ENCODE measurements at places on chromosomes 11 and 22.

DNA sequence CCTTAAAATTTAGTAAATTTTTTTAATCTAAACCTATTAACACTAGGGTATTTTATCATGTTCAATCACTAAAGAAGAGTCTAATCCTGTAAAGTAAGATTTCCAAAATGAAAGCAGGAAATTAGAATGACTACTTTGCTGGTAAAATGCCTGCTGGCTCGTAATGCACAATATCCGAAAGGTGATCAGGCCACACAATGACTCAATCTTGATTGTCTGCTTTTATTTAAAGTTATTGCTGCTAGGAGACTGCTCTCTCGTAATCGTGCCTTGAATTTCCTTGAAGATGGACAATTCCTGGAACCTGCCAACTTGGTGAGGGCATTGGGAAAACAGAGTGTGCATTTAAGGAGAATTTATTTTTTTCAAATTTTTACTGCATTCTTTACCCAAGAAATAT is 1786.5 kb upstream of the RAG2 start:
- H3K27ac ChIP-seq, result no peak overlapping the region
- H3K4me1 ChIP-seq, result no peaks in the 10 kb centered on the region
- DNase-seq, result no peak
- H3K27me3 ChIP-seq, result no peaks in the 10 kb centered on the region

DNA sequence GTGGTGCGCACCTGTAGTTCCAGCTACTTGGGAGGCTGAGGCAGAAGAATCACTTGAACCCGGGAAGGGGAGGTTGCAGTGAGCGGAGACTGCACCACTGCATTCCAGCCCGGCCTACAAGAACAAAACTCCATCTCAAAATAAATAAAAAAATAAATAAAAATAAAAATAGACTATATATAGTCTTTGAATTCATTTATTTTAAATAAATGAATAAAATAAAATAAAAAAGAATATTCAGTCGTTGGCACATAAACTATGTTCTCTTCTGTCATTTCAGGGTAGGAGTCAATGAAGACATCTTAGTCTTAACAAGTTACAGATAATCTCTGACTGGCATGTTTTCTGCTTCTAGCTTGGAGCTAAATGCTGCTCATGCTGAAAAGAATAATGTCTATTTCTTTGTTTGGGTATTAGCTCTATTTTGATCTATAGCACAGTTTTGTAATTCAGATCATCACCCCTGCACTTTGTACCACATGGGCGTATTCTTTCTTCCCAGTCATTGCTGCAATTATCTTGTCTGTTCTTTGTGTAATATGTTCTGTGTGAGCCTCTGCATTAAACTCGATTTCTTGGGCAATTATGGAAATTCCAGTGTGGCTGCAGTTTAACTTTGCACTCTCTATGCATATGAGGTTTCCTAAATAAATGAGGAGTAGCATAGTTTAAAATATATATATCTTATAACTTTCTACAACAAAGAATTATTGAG is 1.4 kb upstream of the MS4A14 start:
- H3K27ac ChIP-seq, result no peak overlapping the region
- no peaks in the 10 kb centered on the region for H3K27me3 ChIP-seq
- no peaks in the 10 kb centered on the region for H3K4me1 ChIP-seq
- no peak for DNase-seq
- H3K4me3 ChIP-seq, result no peak overlapping the region
- H3K36me3 ChIP-seq, result no peaks in the 10 kb centered on the region

DNA sequence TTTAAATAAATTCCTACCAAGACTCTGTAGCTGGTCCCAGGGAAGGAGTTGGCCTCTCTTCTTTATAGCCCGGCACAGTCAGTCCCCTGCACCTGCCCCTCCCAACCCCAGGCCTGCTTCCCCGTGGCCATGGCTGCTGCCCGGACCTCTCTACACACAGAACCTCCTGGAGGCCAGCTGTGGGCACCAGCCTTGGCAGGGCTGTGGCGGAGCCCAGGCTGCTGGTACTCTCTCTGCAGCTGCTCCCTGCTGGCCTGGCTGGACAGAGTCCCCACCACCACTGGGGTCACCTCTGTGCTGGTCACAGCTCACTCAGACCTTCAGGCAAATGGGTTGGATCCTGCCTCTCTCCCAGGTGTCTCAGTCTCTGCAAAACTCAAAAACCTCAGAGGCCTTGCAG is 69.3 kb downstream of the LRP5 start:
- H3K4me1 ChIP-seq, result peaks cover 73% of the 10 kb centered on the region
- H3K27me3 ChIP-seq, result no peaks in the 10 kb centered on the region
- peak overlapping the region; percentile 90 for H3K27ac ChIP-seq
- DNase-seq, result no peak
- peak overlapping the region; percentile 27 for H3K4me3 ChIP-seq
- H3K36me3 ChIP-seq, result no peaks in the 10 kb centered on the region

DNA sequence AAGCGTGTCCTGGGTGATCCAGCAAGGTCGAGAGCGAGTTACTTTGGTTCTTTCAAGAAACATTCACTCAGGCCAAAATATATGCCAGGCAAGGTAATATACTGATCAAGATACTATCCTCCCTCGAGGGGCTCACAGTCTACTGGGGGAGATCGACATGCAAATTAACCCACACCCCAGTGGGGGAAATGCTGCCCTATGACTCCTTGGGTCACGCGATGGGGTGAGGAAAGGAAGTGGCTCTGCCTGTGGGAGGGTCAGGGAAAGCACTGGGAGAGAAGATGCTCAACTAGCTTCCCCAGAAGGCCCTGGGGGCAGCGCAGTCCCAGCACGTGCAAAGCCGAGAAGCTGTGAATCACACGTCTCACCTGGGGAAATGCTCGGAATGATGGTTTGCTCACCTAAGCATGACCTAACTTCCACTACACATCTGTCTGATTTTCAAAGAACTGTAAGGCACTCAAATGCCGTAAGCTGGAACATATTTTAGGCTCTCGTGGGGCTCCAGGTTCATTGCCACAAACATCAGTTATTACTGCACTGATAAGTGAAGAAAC is 130.7 kb downstream of the RCN1 start:
- H3K27me3 ChIP-seq, result peaks cover 2% of the 10 kb centered on the region
- no peaks in the 10 kb centered on the region for H3K4me1 ChIP-seq

GRCh38 chr22:32323513-32324164 is 34.0 kb upstream of the RFPL3 start:
- no peak for DNase-seq
- no peak overlapping the region for H3K4me3 ChIP-seq
- no peaks in the 10 kb centered on the region for H3K4me1 ChIP-seq
- H3K36me3 ChIP-seq, result no peaks in the 10 kb centered on the region

DNA sequence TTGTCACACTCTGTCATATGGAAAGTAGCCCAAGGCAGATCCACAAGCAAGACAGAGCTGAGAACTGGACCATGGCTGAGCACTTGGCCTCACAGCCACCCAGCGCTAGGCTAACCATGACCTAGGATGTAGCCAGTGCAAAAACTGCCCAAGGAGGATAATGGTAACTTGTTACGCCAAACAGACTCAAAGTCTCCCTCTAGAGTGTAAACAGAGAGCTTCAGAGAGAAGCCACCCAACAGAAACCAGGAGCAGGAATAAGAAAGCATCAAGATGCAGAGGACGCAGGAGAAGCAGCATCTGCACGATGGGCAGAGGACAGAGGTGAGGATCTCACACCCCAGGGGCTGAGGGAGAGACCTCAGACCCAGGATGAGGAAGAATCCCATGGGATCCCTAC is 97.9 kb downstream of the RCN1 start:
- H3K36me3 ChIP-seq, result no peaks in the 10 kb centered on the region
- DNase-seq, result no peak
- no peak overlapping the region for H3K27ac ChIP-seq
- no peak overlapping the region for H3K4me3 ChIP-seq
- H3K4me1 ChIP-seq, result no peaks in the 10 kb centered on the region
- peaks cover 20% of the 10 kb centered on the region for H3K27me3 ChIP-seq

GRCh38 chr22:37121887-37122591 is 12.5 kb upstream of the TMPRSS6 start:
- H3K36me3 ChIP-seq, result no peaks in the 10 kb centered on the region
- H3K27me3 ChIP-seq, result no peaks in the 10 kb centered on the region
- H3K4me1 ChIP-seq, result no peaks in the 10 kb centered on the region
- no peak overlapping the region for H3K27ac ChIP-seq

GRCh38 chr11:96188243-96189006 is 154.6 kb downstream of the MAML2 start:
- no peaks in the 10 kb centered on the region for H3K27me3 ChIP-seq
- no peaks in the 10 kb centered on the region for H3K36me3 ChIP-seq
- no peak overlapping the region for H3K27ac ChIP-seq
- DNase-seq, result no peak

DNA sequence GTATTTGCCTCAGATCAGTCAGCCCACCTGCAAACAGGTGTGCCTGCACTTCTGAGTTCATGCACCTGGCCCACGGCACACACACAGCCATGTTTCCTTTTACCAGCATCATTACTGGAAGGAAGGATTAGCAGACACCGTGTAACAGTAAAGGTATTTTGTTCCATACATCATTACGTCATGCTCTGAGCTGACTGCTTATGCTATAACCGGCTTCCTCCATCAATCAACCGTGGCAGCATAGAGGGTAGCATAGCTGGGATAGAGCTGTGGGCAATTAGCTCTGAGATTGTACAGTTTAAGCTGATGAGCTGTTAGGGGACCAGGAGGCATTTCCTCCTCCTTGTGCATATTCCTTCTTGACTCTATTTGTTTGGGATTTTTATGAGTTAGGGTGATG is 102.4 kb downstream of the ME3 start:
- no peak overlapping the region for H3K4me3 ChIP-seq
- peak overlapping the region; percentile 58 for H3K27ac ChIP-seq
- no peak for DNase-seq
- no peaks in the 10 kb centered on the region for H3K36me3 ChIP-seq

DNA sequence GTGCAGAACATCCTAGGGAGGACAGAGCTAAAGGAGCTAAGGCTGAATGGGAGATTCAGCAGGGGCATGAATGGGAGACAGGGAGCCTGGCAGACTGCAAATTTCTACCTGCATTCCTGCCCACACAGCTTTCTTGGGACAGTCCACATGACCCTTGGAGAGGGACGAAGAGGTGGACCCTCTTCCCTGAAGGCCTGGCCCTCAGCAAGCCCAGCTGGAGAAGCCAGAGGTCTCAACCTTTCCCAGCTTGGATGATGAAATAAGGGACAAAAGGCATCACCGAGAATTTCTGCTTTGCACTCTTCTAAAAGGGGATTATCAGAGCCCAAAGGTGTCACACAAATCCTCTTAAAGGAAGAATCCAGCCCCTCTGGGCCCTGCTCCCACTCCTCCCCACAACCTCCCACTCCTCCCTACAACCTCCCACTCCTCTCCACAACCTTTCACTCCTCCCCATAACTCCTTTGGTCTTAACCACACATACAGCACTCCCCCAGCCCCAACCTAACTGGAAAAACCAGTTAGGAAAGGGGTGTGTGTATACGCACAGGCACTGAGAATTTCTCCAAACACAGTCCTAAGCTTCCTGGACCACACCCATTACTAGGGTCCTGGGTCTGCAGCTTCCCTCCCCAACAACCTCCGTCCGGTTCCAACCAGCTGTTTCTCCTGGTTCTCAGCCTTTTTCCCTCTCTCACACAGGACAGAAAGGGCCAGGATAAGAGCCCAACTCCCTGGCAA is 38.4 kb downstream of the RPL27A start:
- no peaks in the 10 kb centered on the region for H3K27me3 ChIP-seq
- no peak overlapping the region for H3K4me3 ChIP-seq
- H3K27ac ChIP-seq, result no peak overlapping the region

DNA sequence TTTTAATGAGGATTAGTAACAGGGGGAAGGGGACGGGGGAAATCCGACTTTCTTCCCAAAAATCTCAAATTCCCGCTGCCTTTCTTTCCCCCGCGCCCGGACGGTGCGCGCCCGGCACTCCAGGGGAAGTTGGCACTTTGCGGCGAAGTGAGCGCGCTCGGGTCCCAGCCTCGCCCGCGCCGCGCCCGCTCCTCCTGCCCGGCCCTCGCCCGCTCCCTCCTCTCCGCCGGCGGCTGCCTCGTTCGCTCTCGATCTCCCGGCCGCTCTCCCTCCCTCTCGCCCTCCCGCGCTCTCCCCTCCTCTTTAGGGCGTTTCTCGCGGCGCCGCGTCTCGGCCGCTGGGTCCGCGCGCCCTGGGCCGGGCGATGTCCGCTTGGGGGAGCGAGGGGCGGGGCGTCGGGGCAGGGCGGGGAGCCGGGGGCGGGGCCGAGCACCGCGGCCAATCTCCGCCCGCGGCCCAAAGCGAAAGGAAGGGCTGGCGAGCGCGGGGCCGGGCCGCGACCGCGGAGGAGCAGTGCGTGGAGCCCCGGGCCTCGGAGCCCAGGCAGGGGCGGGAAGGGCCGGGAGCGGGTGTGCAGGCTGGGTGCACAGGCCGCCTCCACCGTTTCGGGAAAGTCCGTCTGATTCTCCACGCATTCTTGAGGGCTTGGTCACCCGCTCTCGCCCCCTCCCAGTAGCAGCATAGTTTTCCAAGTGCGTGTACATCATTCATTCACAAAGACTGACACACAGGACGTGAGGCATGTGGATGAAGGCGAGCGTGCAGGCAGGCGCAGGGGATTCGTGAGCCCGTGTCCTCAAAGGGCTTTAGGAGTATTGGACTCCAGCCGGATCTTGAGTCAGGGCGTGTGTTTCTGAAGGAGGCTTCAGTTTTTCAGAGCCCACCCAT is 65.1 kb downstream of the ETS1 start:
- H3K36me3 ChIP-seq, result no peaks in the 10 kb centered on the region
- no peaks in the 10 kb centered on the region for H3K27me3 ChIP-seq
- H3K4me3 ChIP-seq, result peak overlapping the region; percentile 82
- H3K4me1 ChIP-seq, result peaks cover 41% of the 10 kb centered on the region
- peak; percentile 97 for DNase-seq

DNA sequence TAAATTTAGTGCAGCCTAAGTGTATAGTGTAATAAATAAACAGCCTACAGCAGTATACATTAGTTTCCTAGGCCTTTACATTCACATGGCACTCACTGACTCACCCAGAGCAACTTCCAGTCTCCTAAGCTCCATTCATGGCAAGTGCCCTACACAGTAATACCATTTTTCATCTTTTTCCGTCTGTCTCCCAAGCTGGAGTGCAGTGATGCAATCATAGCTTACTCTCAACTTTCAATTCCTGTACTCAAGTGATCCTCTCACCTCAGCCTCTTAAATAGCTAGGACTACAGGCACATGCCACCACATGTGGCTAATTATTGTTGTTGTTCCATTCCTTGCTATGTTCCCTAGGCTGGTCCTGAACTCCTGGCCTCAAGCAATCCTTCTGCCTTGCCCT is 54.4 kb downstream of the FCHSD2 start:
- no peaks in the 10 kb centered on the region for H3K27me3 ChIP-seq
- no peaks in the 10 kb centered on the region for H3K4me1 ChIP-seq
- H3K4me3 ChIP-seq, result no peak overlapping the region
- no peak for DNase-seq
- no peaks in the 10 kb centered on the region for H3K36me3 ChIP-seq
- no peak overlapping the region for H3K27ac ChIP-seq

DNA sequence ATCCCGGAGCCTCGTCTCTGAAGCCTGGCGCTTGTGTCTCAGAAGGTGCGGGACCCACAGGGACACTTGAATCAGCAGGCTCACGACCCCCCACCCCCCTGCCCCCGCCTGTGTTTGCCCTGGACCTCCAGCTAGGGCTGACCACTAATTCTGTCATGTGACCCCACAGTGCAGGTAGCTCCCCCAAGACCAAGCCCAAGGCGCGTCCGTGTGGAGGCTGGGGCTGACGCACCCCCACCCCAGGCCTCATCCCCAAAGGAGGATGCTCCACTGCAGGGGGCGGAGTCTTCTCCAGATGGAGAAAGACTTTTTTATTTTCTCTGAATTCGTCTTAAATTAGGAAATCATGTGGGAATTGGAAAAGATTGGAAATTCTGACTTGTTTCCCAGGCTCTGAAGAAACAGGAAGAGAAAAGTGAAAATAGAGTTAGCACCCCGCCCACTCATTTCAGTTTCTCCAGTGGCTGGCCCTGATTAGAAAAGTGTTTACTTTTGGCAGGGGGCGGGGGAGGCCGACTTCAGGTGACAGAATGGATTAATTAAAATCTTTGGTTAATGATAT is 1.0 kb upstream of the RELA start:
- no peaks in the 10 kb centered on the region for H3K27me3 ChIP-seq
- DNase-seq, result no peak
- H3K36me3 ChIP-seq, result peaks cover 12% of the 10 kb centered on the region
- peaks cover 11% of the 10 kb centered on the region for H3K4me1 ChIP-seq
- H3K4me3 ChIP-seq, result peak overlapping the region; percentile 73

All from Panc1 (cell line).